Calu3 (cell line): ENCODE measurements at places on chromosomes 7 and 10. TPM values are rescaled to one million over a fixed set of nuclear protein-coding genes. Genes with fewer than 3 reads are reported as not detected.

- DNase-seq: no peak
These were observed 80.8 kb downstream of the GPR26 start for GRCh38 chr10:123746942-123747341.

- no peak for DNase-seq
These were observed 83.7 kb downstream of the ZMIZ1 start for GRCh38 chr10:79152423-79152817.

The ATE1 gene
- 17.3 and 18.7 TPM in 2 replicates for total RNA-seq

- DNase-seq: no peak
These were observed 830 bp downstream of the IMPDH1 start for GRCh38 chr7:128408709-128409595.
